ENCODE measurements at places on chromosomes 12 and 14. TPM values are rescaled to one million over a fixed set of nuclear protein-coding genes. Genes with fewer than 3 reads are reported as not detected.

DNA sequence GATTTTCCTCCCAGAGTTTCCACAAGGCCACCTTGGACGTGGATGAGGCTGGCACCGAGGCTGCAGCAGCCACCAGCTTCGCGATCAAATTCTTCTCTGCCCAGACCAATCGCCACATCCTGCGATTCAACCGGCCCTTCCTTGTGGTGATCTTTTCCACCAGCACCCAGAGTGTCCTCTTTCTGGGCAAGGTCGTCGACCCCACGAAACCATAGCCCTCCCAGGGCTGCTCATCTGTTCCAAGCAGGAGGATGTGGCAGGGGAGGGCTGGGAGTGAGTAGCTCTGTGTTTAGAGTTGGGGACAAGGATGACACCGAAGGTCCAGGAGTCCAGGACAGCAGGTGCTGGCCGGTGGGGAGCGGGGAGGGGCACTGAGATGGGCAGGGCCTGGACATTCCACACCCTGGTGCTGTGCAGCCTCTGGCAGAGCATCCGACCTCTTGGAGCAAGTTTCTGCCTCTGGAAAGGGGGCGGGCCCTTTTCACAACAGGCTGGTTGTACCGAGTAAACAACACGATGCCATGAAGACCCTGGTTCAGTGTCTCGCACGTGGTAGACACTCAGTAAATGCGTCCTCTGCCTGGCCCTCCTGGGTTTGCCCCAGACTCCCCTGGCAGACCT, 8.2 kb downstream of the SERPINA4 start:
- no peaks in the 10 kb centered on the region for H3K36me3 ChIP-seq
- no peak overlapping the region for H3K4me3 ChIP-seq
- no peak for DNase-seq

GRCh38 chr12:104579718-104580495, 123.2 kb downstream of the CHST11 start:
- no peaks in the 10 kb centered on the region for H3K27me3 ChIP-seq
- peaks cover 82% of the 10 kb centered on the region for H3K4me1 ChIP-seq
- peak overlapping the region; percentile 9 for H3K4me3 ChIP-seq
- H3K27ac ChIP-seq: no peak overlapping the region
- DNase-seq: no peak
- peaks cover 28% of the 10 kb centered on the region for H3K36me3 ChIP-seq

DNA sequence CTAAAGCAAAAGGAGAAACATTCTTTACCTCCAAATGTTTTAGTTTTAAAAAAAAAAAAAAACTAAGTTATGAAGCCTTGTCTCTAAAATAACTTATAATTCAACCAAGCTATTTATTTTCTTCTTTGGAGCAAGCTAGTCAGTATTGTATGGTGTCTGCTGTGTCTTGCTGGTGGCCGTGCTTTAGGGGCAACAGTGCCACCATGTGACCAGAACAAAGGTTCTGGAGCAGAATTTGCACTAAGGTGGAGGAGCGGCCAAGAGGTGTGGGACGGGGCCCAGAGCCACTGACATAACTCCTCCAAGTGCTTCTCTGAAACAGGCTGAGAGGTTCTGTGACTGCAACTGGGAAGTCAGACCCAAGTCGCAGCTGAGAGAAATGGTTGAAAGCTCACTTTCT, 4.5 kb downstream of the FICD start:
- H3K27ac ChIP-seq: no peak overlapping the region
- H3K27me3 ChIP-seq: no peaks in the 10 kb centered on the region
- H3K36me3 ChIP-seq: peaks cover 58% of the 10 kb centered on the region
- peaks cover 12% of the 10 kb centered on the region for H3K4me1 ChIP-seq
- no peak overlapping the region for H3K4me3 ChIP-seq

DNA sequence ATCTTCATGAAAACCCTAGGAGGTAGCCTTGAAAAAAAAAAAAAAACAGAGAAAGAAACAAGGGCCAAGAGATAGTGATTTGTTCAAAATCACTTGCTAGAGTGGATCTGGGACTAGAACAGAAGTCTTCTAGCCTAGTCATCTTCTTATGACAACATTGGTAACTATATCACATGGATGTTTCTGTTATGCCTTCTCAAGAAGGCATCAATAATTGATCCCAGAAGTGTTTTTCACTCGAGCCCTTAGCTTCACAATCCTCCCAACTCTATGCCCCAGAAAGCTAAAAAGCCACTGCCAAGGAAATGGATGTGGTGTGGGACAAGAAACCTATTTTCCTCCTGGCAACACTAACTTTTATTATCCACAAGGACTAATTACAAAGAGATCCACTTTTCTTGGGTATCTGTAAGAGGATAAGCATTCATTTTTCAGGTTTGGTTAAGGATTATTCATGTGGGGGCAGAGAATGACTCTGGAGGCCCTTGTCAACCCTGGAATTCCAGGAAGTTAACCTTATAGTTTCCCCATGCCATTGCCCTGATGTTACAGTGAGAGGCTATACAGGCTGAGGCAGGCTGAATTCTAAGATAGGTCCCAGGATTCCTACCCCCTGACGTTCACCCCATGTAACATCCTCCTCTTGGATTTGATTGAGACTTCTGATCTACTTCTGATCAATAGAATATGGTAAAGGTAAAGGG, 67.7 kb upstream of the CPM start:
- H3K27ac ChIP-seq: no peak overlapping the region
- no peak overlapping the region for H3K4me3 ChIP-seq
- H3K27me3 ChIP-seq: peaks cover 7% of the 10 kb centered on the region
- no peaks in the 10 kb centered on the region for H3K4me1 ChIP-seq

ARHGEF40 gene
- total RNA-seq: 0.53 TPM

DNA sequence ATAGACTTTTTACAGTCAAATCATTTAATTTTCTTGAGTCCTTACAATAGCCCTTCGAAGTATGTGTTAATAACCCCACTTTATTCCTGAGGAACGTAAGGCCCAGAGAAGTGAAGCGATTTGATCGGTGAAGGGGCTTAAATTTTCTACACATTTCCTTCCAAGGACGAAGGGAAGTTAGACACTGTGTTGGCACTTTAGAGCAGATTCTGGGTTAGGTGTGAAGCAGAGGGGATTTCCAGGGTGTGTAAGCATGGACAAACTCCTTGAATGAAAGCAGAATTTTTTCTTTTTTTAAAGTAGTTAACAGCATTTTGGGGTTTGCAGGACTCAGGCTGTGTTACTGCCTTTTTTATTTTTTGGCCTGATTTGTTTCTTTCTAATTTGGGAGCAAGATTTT, 38.9 kb downstream of the PRORP start:
- H3K4me1 ChIP-seq: peaks cover 21% of the 10 kb centered on the region
- no peak overlapping the region for H3K4me3 ChIP-seq
- no peak overlapping the region for H3K27ac ChIP-seq
- H3K27me3 ChIP-seq: no peaks in the 10 kb centered on the region

- H3K36me3 ChIP-seq: peaks cover 4% of the 10 kb centered on the region
- H3K27ac ChIP-seq: peak overlapping the region; percentile 93
- peak; percentile 58 for DNase-seq
- H3K4me1 ChIP-seq: peaks cover 53% of the 10 kb centered on the region
- H3K27me3 ChIP-seq: no peaks in the 10 kb centered on the region
- no peak overlapping the region for H3K4me3 ChIP-seq
These were observed 31.1 kb downstream of the PITPNM2 start for GRCh38 chr12:123119808-123120207.

TMEM253 gene
- not detected for total RNA-seq

GRCh38 chr14:77375164-77375950, 1.5 kb downstream of the TMED8 start:
- DNase-seq: no peak
- peaks cover 2% of the 10 kb centered on the region for H3K27me3 ChIP-seq
- H3K36me3 ChIP-seq: peaks cover 22% of the 10 kb centered on the region
- H3K4me3 ChIP-seq: peak overlapping the region; percentile 89
- no peak overlapping the region for H3K27ac ChIP-seq

- no peaks in the 10 kb centered on the region for H3K27me3 ChIP-seq
- peaks cover 90% of the 10 kb centered on the region for H3K4me1 ChIP-seq
- H3K36me3 ChIP-seq: peaks cover 31% of the 10 kb centered on the region
These were observed 312.4 kb downstream of the RPAP3 start for GRCh38 chr12:47393403-47393790.

GRCh38 chr12:31011336-31011735, 62.3 kb upstream of the DDX11 start:
- no peak for DNase-seq
- no peak overlapping the region for H3K4me3 ChIP-seq
- H3K27ac ChIP-seq: no peak overlapping the region
- no peaks in the 10 kb centered on the region for H3K4me1 ChIP-seq
- H3K36me3 ChIP-seq: no peaks in the 10 kb centered on the region

- H3K27me3 ChIP-seq: peaks cover 3% of the 10 kb centered on the region
- H3K4me3 ChIP-seq: peak overlapping the region; percentile 8
- peaks cover 53% of the 10 kb centered on the region for H3K4me1 ChIP-seq
- H3K36me3 ChIP-seq: no peaks in the 10 kb centered on the region
- peak overlapping the region; percentile 60 for H3K27ac ChIP-seq
These were observed 9.5 kb upstream of the NR4A1 start for GRCh38 chr12:52041695-52042123.

DNA sequence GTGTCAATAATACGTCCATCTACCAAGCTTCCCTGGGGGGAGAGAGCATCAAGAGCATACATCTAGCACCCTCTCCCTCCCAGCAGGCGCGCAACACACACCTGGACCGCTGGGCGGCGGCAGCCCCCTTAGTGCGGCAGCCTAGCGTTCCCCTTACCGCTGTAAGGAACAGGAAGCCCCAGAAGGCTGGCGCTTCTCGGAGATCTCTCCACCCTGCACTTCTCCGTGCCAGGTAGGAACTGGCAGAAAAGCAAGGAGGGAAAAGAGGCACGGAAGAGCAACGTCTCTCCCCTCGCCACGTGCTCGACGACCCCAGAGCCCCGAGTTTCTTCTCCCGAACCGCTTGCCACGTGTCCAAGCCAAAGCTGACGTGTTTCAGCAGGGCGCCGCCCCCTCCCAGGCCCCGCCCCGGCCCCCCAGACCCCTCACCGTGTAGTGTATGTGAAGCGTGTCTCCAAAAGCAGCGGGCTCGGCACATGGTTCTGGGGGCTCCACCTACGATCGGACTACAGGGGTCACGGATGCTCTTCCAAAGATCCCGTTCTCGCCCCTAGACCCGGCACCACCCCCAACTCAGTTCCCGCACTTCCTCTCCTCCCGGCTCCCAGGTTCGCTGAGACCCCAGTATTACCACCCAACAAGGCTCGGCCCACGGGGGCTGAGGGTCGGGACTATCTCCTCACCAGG, 532 bp downstream of the FKBP11 start:
- no peaks in the 10 kb centered on the region for H3K27me3 ChIP-seq
- H3K4me1 ChIP-seq: peaks cover 21% of the 10 kb centered on the region
- H3K4me3 ChIP-seq: peak overlapping the region; percentile 93

CEP128 gene
- total RNA-seq: 32.9 TPM

- peaks cover 12% of the 10 kb centered on the region for H3K27me3 ChIP-seq
- no peak overlapping the region for H3K27ac ChIP-seq
- no peaks in the 10 kb centered on the region for H3K36me3 ChIP-seq
- no peak overlapping the region for H3K4me3 ChIP-seq
- H3K4me1 ChIP-seq: peaks cover 10% of the 10 kb centered on the region
- no peak for DNase-seq
These were observed 4.0 kb upstream of the CKAP4 start for GRCh38 chr12:106251631-106252455.

DNA sequence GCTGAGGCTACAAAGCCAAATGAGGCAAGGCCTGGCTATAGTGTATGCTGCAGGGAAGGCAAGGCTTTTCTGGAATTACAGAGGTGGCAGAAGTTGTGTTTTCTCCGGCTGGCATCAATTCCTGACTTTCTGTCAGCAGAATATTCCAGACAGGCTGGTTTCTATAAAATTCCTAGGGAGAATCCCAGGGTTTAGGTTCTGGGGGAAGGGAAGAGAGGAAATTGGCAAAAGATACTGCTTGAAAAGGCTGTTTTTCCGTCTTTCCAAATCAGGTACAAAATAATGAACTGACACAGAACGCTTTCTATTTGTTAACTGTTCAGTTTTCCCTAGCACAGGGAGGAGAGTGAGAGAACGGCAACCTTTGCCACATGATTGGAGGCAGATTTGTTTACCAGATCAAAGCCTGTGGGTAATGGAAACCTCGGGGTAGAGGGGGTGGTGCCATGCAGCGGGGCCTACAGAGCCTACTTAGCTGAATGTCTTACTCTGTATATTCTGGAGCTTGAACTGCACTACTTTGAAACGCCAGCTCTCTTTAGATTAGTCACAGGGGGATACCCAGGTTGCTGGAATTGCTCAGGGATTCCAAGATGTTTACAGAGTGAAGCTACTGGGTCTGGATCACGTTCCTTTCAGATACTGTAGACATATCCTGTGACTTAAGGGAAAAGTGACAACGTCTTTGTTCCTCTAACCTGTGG, 65.8 kb upstream of the DACT1 start:
- peaks cover 18% of the 10 kb centered on the region for H3K4me1 ChIP-seq
- DNase-seq: peak; percentile 35
- H3K27me3 ChIP-seq: no peaks in the 10 kb centered on the region
- no peaks in the 10 kb centered on the region for H3K36me3 ChIP-seq

MYO1H gene
- not detected for total RNA-seq

- H3K36me3 ChIP-seq: no peaks in the 10 kb centered on the region
- H3K4me1 ChIP-seq: no peaks in the 10 kb centered on the region
- DNase-seq: no peak
These were observed 47.9 kb downstream of the TMEM117 start for GRCh38 chr12:43883748-43884147.

- H3K4me3 ChIP-seq: no peak overlapping the region
- H3K27me3 ChIP-seq: no peaks in the 10 kb centered on the region
- peaks cover 9% of the 10 kb centered on the region for H3K36me3 ChIP-seq
- DNase-seq: no peak
These were observed 114.5 kb downstream of the ETV6 start for GRCh38 chr12:11763760-11764520.

- no peaks in the 10 kb centered on the region for H3K4me1 ChIP-seq
- no peak for DNase-seq
- peaks cover 27% of the 10 kb centered on the region for H3K27me3 ChIP-seq
- H3K36me3 ChIP-seq: no peaks in the 10 kb centered on the region
These were observed 189.5 kb downstream of the TTC8 start for GRCh38 chr14:89013698-89014568.

GRCh38 chr12:121145221-121145620, 12.5 kb downstream of the P2RX7 start:
- peak; percentile 49 for DNase-seq
- H3K27me3 ChIP-seq: no peaks in the 10 kb centered on the region
- H3K4me3 ChIP-seq: no peak overlapping the region
- H3K4me1 ChIP-seq: peaks cover 25% of the 10 kb centered on the region
- peak overlapping the region; percentile 84 for H3K27ac ChIP-seq
- peaks cover 41% of the 10 kb centered on the region for H3K36me3 ChIP-seq

BTBD7 gene
- 20.4 TPM for total RNA-seq

LRP1-AS gene
- total RNA-seq: not detected

All from activated CD8-positive, alpha-beta T cell treated with anti-CD3 and anti-CD28 coated beads, Interleukin-2, amount 10 ng/mL, durations not matched to agents 7 days and 5 days (primary cell).